GM19239 (cell line): ENCODE measurements at places on chromosomes 2 and 18.

DNA sequence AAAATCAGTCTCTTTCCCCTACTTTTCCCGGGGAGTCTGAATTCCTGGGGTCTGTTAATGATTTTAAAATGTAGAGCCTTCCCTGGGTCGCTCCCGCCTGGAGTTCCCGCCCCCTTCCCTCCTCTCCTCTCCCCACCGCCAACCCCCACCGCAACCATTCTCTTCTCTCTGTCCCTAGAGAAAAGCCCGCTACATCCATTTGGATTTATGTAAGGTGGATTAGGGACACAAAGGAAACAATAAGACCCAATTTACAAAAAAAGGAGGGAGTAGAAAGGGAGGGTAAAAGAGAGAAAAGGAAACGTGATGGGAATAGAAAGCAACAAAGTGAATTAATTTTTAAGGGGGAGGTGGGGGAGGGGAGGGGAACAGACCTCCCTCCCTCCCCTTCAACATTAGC is 2.2 kb downstream of the EPHA4 start:
- DNase-seq = no peak

GRCh38 chr2:222548992-222549391 is 106.9 kb downstream of the FARSB start:
- DNase-seq = no peak

- DNase-seq = no peak
Measured at GRCh38 chr18:55998071-55998522, 410.1 kb upstream of the TCF4 start.

- DNase-seq = no peak
Measured at GRCh38 chr2:5915881-5916310, 223.7 kb downstream of the SOX11 start.

DNA sequence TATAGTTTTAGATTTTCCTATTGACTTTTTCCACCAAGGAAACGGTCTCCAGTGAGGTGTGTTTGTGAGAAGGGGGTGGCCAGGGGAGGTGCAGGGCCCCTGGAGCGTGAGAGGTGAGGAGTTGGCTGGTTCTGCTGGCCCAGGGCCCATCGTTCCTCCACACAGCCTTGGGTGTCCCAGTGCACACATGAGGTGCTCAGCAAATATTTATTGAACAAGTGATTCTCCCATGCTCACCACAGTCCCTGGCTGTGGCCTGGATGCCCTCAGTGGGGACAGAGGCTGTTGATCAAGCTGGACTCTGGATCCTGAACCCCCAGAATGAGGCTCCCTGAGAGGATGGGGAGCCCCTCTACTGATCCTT is 5.0 kb downstream of the HAAO start:
- no peak for DNase-seq

- DNase-seq = no peak
Measured at GRCh38 chr18:70127359-70127758, 78.1 kb downstream of the RTTN start.

GRCh38 chr18:22311301-22311700 is 106.4 kb downstream of the CTAGE1 start:
- no peak for DNase-seq
